ENCODE measurements at places on chromosomes 4 and X.

GRCh38 chrX:35590210-35590609 lies 207.9 kb upstream of the MAGEB16 start:
- no peak for DNase-seq

DNA sequence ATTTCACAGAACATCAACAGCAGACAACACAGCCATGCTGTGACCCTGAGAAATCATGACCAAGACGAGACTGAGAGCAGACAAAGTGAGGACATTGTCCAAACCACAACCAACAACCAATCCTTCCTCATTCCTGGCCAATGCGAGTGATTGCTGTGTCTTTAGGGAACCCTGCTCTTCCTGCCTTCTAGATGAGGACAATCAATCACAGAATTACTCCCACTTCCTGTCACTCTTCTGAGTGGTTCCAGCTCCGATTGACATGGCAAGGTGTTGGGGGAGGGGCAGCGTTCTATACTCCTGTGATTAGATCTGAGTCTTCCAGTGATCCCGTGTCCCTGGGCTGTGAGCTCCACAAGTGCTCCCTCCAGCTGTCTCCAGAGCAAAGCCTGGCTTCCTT lies 227.8 kb downstream of the STIM2 start:
- no peak for DNase-seq

DNA sequence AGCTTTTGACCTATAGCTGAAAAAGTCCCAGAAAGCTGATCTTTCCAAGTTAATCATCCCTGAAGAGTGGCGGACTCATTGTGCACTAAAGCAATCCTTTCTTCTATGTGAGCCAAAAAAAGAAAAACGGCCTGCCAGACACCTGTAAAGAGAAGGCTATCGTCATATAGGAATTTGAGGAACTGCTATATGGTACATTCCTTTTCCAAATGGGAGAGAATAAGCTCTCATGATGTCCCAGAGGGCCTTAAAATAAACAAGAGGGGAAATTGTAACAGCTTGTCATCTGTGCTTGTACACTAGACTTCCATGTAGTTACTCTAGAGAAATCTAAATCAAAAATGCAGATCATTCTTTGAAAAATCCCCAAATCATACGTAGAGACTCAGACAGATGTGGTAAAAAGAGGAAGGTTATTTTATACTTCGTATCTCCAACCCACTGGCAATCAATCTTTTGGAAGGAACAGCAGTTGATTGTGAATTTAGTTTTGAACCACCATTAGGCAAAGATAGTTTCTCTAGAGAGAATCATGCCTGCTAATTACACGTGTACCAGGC lies 26.1 kb downstream of the GPR174 start:
- DNase-seq = no peak

- DNase-seq = no peak
Measured at GRCh38 chr4:949656-950055, 17.4 kb downstream of the TMEM175 start.

DNA sequence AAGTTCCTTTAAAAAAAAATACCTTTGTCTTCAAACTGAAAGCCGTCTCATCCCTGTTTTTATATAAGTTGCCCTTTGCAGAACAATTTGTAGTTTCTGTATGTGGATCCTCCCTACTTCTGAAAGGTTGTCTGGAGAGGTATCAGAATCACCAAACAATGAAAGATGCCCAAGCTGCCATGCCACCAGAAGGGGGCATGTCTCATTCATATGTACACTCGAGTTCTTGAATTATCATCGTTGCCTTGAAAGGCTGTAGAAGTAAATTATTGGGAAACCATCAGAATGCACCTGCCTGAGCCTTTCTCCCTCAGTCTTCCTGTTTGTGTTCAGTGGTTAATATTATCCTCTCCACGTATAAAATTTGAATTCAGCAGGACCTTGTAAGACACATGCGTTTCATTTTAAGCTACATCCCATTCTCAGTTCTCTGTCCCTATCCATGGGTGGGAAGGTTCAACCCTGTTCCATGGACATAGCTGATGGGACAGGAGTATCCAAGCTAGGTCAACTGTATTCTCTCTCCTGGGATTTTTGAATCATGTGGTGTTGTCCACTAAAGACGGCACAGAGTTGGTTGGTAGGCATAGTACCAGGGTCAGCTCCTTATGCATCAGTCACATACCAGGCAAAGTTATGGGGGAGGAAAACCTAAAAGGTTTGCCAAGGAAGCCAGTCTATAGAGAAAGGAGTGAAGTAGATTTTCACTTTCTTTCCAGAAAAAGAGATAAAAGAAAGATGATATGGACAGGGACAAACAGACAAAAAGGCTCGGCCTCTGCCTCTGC lies 24.0 kb downstream of the GALNT7 start:
- DNase-seq = no peak

GRCh38 chrX:148412006-148412405 lies 88.4 kb upstream of the AFF2 start:
- DNase-seq = no peak

DNA sequence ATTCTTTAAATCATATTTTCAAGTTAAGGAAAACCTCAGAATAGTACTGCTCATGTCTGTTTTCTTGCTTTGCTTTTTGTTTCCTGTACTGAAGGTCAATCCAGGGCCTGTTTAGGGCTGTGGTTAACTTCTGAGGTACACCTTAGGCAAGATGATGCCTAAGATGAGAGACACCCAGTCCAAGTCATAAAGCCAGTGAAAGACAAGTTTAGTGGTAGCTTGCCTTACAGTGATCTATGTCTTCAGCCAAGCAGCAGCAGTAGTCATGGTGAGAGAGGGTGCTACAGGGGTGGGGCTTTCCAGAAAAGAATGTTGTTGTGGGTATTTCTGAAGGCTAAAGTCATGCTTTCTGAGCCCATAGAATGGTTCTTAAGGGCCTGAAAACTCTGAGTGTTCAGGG lies 173.7 kb downstream of the VSIG4 start:
- no peak for DNase-seq

DNA sequence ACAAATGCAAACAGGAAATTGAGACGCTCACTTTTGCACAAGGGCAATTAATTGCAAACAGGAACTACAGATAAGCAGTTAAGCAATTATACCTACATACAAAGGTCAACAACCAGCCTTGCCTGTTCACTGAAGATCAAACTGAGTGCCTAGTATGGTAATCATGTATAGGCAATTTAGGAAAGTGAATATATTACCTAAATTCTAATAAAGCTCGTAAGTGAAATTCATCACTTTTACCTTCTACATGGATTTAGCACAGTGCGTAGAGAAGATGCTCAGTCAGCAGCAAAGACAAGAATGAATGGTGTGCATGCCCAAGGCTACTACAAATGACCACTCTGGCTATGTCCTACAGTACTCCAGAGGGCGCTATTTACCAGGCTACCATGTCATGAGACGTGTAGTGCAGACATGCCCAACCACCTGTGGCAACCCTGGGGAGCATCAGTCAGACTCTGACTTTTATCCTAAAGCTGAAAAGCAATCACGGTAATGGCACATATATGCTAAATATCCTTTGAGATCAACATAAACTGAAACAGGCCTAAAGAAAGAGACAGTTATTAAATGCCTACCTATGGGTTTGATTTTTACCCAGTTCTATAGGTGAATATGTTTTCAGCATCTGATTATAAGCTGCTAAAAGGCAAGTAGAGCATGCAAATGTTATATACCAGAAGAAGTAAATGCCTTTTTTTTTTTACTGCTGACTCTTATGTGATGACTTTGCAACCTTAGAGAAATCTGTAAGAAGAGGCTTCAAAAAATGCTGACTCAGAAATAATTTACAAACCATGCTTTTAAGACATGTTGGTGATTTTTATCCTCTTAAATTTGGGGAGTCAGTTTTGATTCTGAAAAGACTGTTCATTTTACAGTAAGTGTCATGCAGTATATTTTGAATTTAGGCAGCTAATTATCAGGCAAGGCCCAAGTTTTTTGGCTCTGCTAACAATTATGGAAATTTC lies 178.0 kb downstream of the PPP3CA start:
- no peak for DNase-seq

DNA sequence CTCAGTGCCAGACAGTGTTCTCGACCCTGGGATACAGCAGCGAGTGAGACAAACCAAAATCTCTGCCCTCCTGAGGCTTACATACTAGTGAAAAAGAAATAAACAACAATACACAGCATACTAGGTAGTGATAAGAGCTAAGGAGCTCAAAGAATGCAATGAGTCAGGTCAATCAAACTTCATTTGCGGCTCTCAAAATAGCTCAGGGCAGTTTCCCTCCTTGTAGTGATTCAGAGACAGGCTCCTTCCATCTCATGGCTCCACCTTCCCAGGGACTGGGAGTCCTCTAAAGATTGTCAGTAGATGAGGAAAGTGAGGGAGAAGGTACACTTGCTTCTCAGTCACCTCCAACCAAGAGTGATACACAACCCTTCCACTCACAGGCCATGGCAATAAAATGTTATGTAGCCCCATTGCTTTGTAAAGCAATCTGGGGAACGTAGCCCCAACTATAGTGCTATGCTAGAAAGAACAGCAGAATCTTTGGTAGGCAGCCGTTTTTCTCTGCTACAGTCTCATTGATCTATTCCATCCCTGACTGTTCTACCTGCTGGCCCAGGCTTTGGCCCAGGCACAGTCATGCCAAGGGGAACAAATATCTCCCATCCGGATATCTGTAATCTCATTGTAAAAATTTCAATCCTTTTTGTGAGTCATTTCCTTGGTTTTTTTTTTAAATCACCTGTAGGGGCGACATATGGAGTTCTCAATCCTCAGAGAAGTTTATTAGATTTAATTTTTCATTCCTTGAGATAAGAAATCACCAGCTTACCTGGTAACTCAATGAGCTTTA lies 183.1 kb upstream of the S100G start:
- no peak for DNase-seq

- no peak for DNase-seq
Measured at GRCh38 chr4:57369446-57369845, 259.3 kb upstream of the IGFBP7 start.

DNA sequence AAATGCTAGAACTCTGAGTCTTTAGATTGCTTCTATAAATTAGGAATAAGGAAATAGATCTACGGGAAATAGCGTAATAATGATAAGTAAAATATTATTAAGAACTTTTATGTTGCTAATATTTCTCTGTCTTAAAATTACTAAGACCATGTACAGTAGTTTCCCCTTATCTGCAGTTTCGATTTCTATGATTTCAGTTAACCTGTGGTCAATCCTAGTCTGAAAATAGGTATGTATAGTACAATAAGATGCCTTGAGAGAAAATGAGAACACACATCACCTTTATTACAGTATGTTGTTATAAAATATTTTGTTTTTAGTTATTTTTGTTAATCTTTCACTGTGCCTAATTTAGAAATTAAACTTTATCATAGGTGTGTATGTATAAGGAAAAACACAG lies 92.6 kb downstream of the CCSER1 start:
- DNase-seq = no peak

DNA sequence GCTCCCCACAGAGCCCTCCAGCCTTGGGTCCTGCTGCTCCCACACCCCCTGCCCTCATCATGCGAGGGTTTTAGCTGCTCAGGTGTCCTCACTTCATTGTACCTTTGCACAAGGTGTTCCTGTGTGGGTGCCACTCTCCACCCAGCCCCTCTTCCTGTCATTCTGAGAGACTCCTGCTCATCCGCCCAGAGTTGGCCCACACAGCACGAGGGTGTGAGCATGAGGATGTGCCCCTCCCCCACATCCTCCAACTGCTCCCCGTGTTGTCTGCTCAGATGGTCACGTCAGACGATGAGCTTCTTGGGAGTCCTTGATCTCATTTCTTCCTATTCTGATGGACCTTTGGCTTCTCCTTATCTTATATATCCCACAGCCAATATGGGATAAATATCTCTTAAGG lies 53.2 kb downstream of the HTT-AS start:
- no peak for DNase-seq

Measured in DMS79 treated with DMSO at 0.1 percent for 48 hours (cell line).